ENCODE measurements at places on chromosomes 5 and 9.

DNA sequence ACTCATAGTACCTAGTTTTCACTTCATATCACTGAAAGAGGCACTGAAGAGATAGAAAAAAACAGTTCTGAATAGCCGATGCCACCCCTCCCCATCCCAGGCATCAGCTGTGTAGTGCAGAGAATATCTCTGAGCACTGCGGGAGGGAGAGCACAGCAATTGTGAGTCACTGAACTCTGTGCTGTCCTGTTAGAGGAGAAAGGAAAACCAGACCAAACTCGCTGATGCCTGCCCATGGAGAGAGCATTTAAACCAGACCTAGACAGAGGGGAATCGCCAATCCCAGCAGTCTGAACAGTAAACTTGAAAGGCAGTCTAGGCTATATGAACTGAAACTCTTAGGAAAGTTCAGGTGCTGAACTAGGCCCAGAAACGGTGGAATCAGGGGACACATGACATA lies 120.1 kb upstream of the SLC30A5 start:
- DNase-seq: no peak

DNA sequence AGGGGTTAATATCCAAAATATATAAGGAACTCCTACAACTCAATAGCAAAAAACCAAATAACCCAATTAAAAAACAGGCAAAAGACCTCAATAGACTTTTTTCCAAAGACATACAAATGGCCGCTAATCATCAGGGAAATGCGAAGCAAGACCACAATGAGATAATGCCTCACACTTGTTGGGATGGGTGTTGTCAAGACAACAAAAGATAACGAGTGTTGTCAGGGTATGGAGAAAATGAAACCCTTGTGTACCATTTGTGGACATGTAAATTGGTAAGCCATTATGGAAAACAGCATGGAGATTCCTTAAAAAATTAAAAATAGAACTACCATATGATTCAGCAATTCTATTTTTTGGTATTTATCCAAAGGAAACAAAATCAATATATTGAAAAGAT lies 620.2 kb downstream of the ACTL7B start:
- DNase-seq: no peak

DNA sequence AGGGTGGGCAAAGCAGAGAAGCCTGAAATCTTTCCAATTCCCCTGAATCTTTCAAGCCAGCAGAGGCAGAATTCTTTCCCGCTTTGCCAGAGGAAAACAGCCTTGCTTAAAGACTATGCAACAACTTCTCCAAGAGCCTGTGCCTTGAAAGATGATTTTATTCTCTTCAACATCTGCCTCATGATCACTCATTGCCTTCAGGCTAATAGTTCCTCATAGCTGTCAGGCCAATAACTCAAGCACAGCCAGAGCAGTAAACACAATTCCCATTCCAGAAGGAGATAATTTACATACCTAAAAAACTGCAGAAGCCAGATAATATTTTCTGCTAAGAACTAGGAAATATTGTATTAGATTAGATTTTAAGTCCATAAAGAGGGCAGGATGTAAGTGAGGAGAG lies 92.3 kb upstream of the PUM3 start:
- no peak for DNase-seq

DNA sequence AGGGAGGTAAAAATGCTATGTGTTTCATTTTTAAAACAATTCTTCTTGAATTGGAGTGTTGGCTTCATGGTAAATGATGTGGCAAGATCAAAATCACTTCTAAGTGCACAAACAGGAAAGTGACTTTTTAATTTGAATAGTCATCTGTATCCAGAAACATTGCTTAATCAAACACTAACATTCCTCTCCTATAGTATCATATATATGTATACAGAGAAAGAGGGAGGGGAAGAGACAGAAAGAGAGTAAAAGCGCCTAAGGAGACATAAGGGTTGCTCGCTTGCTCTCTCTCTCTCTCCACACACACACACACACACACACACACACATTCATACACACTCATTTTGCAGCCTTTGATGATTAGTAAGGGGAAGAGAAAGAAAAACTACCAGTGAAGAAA lies 95.4 kb upstream of the PRDM9 start:
- DNase-seq: no peak

GRCh38 chr5:572398-573019 lies 39.6 kb upstream of the CEP72 start:
- DNase-seq: no peak

GRCh38 chr9:128153947-128154695 lies 4.9 kb downstream of the LCN2 start:
- DNase-seq: no peak

- DNase-seq: no peak
Observed at GRCh38 chr9:127174386-127175318, 52.2 kb upstream of the ANGPTL2 start.

DNA sequence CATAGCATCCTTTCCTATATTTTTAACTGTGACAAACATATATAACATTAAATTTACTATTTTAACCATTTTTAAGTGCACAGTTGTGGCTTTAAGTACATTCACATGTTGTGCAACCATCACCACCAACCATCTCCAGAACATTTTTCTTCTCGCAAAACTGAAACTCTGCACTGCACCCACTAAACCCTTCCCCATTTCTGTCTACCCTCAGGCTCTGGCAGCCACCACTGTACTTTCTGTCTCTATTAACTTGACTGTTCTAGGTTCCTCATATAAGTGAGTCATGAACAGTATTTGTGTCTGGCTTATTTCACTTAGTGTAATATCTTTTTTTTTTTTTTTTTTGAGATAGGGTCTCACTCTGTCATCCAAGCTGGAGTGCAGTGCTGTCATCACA lies 25.5 kb downstream of the KCNMB1 start:
- no peak for DNase-seq

GRCh38 chr9:131663288-131663687 lies 76.6 kb downstream of the RAPGEF1 start:
- DNase-seq: no peak

GRCh38 chr5:45648744-45649143 lies 47.4 kb downstream of the HCN1 start:
- no peak for DNase-seq

- no peak for DNase-seq
Observed at GRCh38 chr9:73434826-73435225, 283.2 kb downstream of the ANXA1 start.

DNA sequence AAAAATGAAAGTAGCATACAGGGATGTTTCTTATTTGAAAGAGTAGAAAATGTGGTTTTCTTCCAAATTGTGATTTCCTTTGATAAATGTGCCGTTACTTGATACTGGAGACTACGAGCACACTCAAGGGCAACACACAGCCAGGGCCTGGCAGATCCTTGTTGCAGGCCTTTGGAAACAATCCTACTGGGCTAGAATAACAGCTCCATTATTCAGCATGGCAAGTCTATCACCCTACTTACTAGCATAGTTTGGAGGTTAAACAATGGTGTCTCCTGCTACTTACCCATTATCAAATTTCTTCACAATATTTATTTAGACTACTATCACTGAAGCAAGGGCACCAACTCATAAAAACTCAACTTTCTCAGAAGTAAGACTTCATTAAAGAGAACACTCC lies 140.8 kb upstream of the ZNF608 start:
- no peak for DNase-seq

DNA sequence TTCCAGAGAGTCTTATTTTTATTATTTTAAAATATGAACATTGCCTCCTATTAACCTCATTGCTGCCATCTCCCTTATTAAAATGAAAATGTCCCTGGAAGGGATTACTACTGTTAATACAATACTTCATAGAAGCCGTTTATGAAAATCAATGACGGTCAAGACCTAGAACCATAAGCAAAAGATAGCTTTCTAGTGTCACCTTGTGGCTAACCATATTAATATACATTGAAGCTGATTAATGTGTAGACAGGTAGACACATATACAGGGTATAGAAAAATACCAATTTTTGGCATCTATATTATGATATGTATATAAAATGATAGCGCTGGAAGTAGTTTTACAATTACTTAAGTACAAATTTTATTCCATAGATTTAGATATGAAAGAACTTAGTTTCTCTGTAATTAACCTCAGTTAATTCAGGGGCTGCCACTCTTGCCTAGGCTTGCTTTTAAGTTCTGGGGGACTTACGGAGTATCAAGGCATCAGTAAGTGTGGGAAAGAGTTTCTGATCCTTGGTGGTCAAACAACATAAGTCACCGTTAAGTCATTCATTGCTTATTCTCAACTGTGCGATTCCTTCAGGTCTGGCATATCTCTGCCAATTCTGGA lies 2.5 kb upstream of the YTHDC2 start:
- DNase-seq: no peak

- no peak for DNase-seq
Observed at GRCh38 chr5:72160329-72160728, 53.1 kb downstream of the MAP1B start.

DNA sequence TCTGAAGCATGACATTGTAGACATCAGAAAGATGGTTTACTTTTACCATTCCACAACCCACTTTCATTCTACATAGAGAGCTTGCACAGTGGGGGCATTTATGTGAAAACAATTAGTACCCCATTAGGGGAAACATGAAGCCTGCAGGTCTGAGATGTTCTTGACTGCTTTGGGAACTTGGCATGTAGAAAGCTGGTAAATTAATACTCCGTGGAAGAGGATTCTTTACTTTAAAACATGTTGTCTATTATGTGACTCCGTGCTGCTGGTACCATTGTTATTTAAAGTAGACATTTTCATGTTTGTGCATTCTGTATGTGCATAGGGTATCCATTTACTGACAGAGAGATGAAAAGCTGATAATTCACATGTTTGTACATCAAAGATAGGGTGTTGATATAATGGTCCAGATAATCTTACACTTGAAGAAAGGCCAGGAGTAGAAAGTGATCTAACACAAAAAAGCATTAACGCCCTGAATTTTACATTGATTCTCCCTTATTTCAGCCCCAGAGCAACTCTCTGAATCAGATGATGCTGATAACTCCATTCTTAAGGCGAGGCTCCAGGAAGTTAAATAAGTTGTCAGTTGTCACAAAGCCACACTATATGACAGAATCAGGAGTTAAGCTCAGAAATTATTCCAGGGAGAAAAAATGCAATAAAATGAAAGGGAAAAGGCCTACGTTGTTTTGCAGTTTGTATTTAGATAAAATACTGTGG lies 50.1 kb upstream of the CD180 start:
- no peak for DNase-seq

GRCh38 chr9:86485359-86485758 lies 131.1 kb upstream of the TUT7 start:
- DNase-seq: no peak

DNA sequence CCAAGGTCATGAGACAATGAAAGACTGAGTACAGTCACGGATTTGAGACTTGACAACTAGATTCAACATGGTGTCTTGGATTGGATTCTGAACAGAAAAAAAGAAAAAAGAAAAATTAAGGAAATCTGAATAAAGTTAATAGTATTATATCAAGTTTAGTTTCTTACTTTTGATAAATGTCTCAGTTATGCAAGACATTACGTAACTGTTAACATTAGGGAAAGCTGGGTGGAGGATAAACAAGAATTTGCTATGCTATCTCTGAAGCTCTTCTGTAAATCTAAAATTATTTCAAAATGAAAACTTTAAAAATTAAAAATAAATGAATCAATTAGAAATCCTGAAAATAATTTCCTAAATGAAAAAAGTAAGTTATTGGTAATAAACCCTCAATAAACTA lies 14.4 kb upstream of the DCAF12 start:
- DNase-seq: no peak

GRCh38 chr5:18675041-18675440 lies 1040.8 kb downstream of the TAF11L14 start:
- no peak for DNase-seq

Measured in activated CD4-positive, alpha-beta T cell treated with anti-CD3 and anti-CD28 coated beads, Interleukin-2, amount 50 U/mL, for 1 hour (primary cell).